ENCODE measurements at places on chromosomes 1 and 21.

- DNase-seq: no peak
Observed at GRCh38 chr1:119097380-119097779, 43.1 kb downstream of the WARS2 start.

GRCh38 chr1:205936311-205936710, 6.9 kb downstream of the SLC26A9 start:
- DNase-seq: no peak

DNA sequence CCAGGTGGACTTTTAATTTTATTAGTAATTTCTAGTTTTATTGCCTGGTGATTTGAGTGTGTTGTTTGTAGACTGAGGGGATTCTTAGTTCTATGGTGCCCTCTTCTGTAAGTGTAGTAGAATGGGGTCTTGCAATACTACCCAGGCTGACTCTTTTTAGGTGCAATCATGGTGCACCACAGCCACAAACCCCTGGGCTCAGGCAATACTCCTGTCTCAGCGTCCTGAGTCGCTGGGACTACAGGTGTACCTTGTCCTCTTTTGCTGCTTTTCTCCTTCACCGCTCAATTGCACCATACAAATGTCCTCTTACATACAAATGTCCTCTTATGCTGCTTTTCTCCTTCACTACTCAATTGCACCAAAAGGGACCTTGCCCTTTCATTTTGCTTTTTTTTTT, 43.1 kb downstream of the SCP2 start:
- no peak for DNase-seq

- DNase-seq: no peak
Observed at GRCh38 chr1:208437401-208437800, 193.2 kb upstream of the PLXNA2 start.

DNA sequence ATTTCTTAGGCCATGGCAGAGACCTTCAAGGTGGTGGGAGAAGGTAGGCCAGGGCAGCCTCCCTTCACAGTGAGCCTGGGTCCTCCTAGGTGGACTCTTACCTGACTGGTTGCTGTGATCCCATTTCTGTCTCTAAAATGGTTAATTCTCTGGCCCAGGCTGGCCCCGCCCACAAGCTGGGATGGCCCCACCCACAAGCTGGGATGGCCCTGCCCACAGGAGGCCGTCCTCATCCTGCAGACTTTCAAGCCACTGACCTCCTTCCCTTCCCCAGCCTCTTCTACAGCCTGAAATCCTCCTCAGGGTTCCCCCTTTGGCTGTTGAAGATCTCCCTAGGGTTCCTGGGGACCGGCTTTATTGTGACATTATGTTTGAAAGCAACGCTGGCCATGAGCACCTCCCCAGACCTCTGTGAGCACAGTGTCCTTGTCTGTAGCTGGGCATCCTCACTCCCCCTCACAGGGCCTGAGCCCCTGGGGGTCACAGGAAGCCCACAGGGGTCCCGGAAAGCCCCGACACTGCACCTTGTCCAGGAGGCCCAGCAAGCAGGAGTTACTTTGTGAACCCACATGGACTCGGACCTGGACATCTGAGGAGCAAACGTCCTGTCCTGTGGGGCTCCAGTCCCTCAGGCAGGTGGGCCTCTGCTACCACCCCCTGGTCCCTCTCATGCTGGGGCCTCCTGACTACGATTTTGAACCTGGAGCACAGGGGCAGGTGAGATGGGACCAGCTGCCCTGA, 621.7 kb downstream of the MATN1 start:
- no peak for DNase-seq

DNA sequence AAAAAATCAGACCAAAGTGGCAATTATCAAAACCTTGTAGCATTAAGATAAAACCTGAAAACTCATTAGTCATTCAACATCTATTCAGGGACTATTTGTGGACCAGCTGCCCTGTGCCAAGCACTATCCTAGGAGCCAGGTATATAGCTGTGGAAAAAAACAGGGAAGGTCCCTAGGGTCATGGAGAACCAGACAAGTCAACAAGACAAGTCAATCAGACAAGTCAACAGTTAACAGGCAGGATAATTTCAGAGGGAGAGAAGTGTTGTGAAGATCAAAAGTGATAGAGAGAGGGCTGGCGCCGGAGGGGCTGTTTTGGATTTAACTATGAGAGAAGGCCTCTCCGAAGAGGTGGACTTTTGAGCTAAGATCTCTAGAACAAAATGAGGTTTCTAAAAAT, 3.3 kb upstream of the ATP1A4 start:
- no peak for DNase-seq

DNA sequence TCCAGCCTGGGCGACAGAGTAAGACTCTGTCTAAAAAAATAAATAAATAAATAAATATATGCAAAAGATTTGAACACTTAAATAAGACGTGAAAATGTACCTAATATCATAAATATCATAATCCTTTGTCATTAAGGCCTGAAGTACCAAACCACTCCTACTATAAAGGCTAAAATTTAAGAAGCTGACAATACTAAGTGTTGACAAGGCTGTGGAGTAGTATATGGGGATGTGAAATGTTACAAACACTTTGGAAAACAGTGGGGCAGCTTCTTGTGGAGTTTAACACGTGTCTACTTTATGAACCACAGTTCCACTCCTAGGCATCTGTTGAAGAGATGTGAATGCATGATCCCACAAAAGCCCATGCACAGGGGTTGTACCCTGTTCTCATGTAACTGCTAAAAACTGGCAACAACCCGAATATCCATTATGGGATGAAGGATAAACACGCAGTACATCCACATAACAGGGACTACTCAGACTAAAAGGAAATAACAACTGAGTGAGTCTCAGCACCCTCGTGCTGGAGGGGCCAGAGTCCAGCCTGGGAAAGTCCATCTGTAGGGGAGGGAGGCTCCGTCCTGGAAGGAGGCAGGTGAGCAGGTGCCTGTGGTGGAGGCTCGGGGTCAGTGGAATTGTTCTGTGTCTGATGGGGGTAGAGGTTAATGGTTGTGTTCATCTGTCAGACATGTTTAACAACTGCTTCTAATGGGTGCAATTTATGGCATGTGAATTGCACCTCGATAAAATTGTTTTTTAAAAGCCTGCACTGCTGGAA, 6.7 kb upstream of the SLC19A1 start:
- DNase-seq: no peak

- DNase-seq: no peak
Observed at GRCh38 chr1:232578651-232579195, 51.2 kb downstream of the SIPA1L2 start.

- no peak for DNase-seq
Observed at GRCh38 chr1:17066361-17067068, 12.7 kb upstream of the SDHB start.

GRCh38 chr1:3261969-3262579, 192.4 kb upstream of the ARHGEF16 start:
- DNase-seq: no peak

GRCh38 chr1:95974586-95974985, 740.6 kb downstream of the RWDD3 start:
- no peak for DNase-seq

GRCh38 chr1:245240648-245241165, 85.9 kb downstream of the KIF26B start:
- DNase-seq: no peak

DNA sequence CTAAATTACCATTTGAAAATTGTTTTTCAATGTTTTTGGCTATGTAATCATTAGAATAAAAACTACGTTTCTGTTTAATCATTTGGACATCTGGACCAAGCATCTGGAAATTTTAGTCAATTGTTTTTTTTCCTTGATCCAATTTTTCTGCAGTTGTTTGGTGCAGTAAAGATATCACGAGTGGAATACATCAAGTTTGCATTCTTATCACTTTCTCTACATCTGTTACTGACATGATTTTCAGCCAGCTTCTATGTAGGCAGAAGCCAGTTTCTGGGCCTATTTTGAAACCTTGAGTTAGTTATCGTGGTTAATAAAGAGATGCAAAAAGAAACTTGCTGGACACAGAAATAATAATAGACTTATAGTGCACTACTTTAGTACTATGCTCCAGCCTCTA, 277.9 kb upstream of the ADAMTS5 start:
- no peak for DNase-seq

GRCh38 chr1:29390491-29391361, 154.4 kb downstream of the PTPRU start:
- DNase-seq: no peak

- no peak for DNase-seq
Observed at GRCh38 chr1:155761736-155762405, 73.0 kb downstream of the DAP3 start.

DNA sequence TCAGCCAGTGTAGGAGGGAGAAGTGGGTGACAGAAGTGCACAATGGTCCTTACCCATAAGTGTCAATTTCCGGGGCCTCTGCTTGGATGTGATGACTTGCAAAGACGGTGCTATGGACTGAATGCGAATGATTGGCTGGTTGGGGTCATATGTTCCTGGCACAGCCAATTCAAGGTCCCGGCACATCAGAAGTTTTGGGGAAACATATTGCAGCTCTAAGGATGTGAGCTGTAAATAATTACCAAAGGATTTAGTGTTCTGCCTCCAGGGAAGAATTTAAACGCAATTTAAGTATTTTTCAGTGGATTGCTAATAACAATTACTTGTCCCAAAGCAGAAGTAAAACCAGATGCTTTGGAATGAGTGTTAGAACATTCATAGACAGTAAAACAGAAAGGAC, 26.9 kb upstream of the EXOSC10 start:
- DNase-seq: no peak

- no peak for DNase-seq
Observed at GRCh38 chr1:65153635-65154034, 5.6 kb downstream of the AK4 start.

- no peak for DNase-seq
Observed at GRCh38 chr21:36200081-36200561, 43.5 kb downstream of the DOP1B start.

GRCh38 chr1:58477390-58477789, 69.1 kb downstream of the OMA1 start:
- no peak for DNase-seq

DNA sequence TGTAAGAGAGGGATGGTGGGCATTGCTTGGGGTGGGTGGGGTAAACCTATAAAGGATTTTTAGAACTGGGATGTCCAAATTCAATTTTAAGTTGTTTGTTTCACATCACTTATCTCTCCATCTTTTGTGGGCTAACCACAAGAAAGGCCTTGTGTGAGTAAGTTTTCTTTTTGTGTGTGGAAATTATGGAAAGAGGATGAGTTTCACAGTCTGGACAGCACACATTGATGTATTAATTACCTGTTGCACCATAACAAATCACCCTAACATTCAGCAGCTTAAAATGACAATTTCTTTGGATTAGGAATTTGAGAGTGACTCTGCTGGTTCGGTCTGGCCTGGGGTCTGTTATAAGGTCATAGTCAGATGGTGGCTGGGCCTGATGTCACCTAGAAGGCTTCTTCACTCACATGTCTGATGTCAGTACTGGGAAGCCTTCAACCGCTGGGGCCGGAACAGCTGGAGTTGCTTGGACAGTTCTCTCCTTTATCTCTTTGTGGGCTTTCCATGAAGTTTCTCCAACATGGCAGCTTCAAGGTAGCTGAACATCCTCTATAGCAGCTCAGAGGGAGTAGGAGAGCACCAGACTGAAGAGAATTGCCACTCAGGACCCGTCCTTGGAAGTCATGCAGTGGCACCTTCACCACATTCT, 2.0 kb upstream of the COL9A2 start:
- DNase-seq: no peak

GRCh38 chr1:205480349-205480985, 24.0 kb upstream of the CDK18 start:
- peak; percentile 65 for DNase-seq

DNA sequence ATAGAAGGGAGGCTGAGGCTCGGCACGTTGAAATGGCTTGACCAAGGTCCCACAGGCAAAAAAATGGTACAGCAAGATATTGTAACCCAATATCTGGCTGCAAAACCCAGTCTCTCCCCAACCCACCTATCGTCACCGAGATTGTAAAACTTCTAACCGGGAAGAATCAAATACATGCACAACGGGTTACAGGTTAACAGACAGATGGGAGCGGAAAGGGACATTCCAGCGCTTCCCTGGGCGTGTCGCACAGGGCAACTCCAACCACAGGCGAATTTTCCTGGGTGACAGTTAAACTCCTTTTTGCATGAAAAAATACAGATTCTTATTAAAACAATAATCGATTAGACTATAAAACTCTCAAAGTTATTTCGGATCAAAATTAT, 31.8 kb upstream of the JUN start:
- DNase-seq: no peak

GRCh38 chr1:166340709-166341108, 173.9 kb upstream of the FAM78B start:
- DNase-seq: no peak

- DNase-seq: peak; percentile 91
Observed at GRCh38 chr1:109532365-109533136, 7.1 kb upstream of the GPR61 start.

DNA sequence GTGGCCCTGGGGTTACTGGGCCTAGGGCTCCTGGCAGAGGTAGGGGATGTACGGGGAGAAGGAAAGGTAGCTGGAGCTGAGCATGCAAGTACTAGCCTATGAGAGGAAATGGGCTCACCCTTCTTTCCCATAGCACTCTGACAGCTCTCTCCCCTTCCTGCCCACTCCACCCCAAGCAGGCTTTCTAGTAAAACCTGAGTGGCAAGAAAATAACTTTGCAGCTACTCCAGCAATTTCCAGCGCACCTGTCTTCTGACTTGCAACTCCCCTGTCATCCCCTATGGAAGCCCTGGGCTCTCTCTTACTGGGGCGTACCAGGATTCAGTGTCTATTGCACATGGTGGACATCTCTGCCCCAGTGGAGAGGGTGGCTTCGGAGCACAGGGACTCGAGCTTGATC, 6.7 kb upstream of the IVL start:
- DNase-seq: no peak

- DNase-seq: no peak
Observed at GRCh38 chr1:41919131-41919530, 409 bp upstream of the HIVEP3 start.

DNA sequence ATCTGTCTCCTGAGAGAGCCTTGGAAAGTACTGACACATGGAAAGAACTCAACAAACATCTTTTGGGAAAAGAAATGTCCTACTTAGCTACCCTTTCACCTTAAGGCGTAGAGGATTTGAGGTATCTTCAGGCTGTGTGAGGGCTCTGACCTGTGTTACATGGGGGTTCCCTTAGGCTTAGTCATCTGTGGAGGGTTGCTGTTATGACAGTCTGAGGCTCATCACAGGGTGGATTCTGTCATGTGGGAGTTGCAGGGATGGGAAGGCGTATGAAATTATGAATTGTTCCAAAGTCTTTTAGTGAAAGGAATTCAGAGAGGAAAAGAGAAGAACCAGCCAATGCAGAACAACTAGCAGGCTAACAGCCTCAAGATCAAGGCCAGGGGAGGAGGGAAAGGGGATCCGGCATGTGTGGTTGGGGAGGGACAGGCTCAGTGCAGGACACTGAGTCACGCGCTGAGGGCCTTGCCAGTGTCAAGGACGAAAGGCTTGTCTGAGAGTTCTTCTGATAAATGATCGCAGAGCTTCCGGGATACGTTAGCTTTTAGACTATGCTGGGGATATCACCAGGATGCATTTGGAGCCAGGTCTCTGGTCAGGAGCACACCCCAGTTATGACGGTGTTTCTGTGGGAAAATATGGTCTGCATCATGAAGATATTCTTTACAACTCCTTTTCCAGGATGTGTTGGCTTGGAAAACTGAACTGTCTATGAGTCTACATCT, 24.6 kb upstream of the PLA2G2C start:
- DNase-seq: no peak

- no peak for DNase-seq
Observed at GRCh38 chr1:174726167-174726879, 273.4 kb upstream of the CACYBP start.

GRCh38 chr1:44652445-44653106, 21.7 kb downstream of the TMEM53 start:
- DNase-seq: peak; percentile 79

GRCh38 chr1:116373431-116374352, 648 bp downstream of the ATP1A1 start:
- peak; percentile 57 for DNase-seq

All from activated CD8-positive, alpha-beta memory T cell treated with anti-CD3 and anti-CD28 coated beads, Interleukin-2, amount 50 U/mL, for 4 hours (primary cell).